ENCODE measurements at places on chromosomes 5 and 9.

DNA sequence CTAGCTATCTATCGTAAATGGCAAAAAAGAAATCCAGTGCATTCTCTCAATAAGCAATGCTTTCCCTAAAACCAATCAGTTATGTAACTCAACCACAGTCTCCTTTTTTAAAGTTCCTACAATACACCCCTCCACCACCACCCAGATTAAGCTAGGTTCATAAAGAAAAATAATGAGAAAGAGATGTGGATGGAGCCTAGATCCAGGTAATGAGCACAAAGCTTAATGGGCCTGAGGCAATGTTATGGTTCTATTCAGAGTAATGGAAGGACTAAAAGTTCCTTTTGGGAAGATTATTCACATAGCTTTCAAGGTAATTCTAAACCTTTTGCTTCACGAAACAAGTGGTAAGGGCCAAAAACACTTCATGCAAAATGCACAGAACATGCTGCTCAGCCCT, 113.5 kb downstream of the MPDZ start:
- DNase-seq, result no peak

DNA sequence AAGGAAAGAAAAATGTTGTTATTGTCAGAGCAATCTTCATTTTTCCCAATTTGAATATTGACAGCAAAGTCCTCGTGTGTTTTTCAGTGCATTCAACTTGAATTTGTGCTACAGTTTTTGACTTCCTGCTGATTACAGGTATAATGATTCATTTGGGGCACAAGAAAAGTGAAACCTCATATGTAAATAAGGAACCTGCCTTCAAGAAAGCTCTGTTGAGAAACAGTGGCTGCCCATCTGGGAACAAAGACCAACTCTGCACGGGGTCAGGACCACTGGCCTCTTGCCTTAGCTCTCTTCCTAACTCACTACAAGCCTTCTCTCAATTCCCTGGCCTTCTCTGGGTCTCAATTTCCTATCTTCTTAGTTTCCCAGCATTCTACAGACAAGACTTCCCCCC, 21.0 kb downstream of the TIMD4 start:
- no peak for DNase-seq

DNA sequence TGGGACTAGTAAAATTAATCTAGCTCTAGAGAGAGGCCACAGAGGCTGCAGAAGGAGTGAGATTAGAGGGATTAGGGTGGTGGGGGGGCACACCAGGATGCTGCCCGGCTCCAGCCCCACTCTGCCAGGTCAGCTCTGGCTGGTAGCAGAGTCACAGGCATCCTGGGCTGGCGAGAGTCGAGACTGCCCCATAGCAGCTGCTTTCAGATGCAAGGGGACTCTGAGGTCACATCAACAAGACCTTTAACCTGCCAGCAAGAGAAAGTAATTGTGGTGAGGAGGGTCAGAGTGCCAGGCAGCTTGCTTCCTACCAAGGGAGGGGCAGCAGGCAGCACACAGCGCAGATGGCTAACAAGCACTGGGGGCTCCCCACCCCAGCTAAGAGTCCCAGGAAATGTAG, 7.5 kb downstream of the EPB41L4B start:
- no peak for DNase-seq

DNA sequence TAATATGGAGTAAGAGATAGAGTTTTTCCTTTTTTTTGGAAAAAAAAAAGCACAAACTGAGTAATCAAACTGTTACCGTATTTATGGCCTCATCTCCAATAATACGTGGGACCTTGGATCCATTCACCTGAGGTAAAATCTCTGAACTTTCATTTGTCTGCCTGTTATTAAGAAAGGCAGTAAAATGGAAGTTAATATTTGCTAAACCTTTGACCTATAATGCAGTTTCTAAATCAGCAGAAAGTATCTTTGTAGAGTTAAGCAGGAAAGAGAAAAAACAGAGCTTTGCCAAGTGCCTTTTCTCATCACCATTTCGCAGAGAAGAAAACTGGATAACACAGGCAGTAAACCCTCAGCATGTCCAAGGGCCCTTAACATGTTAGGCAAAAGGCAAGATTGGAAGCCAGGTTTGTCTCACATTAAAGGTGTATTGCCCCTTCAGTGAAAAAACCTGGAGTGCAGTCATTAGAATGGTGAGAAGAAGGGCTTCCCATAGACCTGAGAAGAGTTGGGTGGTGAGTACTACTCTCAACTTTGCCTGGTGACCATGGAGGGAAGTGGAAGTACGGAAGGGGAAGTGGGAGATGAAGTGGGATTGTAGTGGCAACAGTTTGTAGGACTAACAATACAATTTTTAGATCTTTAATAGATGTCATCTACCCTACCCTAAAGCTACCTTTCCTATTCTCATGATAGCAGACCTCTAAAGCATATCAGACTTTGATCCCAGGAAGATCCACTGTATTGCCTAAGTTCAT, 65.4 kb upstream of the GRAMD2B start:
- no peak for DNase-seq

DNA sequence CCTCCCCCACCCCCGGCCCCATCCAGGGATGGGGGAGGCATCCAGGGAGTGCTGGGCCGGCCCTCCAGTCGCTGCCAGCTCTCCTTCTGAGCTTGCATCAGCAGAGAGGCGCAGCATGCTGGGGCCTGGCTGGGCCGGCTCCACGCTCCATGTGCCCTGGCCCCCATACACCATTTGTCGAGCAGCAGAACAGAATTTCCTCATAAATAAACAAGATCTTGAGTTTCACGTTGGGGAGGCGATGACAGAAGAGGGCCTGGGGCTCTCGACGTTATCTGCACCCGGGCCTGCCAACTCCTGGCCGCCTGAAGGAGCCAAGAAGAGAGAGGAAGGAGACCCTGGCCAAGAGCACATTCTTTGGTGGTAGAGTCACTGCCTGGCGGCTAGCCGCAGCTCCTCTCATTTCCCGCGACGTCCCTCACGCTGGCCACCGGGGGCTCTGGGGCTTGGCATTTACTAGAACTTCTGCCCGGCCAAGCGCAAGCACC, 177.0 kb downstream of the FGF18 start:
- DNase-seq, result no peak

- no peak for DNase-seq
Measured at GRCh38 chr5:172005708-172006320, 624 bp downstream of the FBXW11 start.

Measured in NCI-H187 (cell line).